ENCODE measurements at places on chromosomes 2 and 18. TPM values are rescaled to one million over a fixed set of nuclear protein-coding genes. Genes with fewer than 3 reads are reported as not detected.

The BOLL gene
- polyA plus RNA-seq: not detected

DNA sequence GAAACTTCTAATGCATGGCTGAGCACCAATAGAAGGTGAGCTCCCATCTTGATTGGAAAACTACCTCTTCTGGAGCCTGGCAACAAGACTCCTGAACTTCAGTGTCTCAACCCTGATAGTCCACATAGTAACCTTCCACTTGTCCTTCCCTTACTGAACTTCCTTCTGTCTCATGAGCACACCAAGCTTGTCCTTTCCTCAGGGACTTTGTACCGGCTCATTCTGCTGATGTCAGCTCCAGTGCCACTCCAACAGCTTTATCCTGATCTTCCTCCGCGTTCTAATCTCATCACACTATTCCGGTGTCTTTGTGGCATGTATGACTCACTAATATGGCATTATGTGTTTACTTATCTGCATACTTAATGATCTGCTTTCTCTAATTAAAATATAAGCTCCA, 862.0 kb upstream of the ID2 start:
- no peaks in the 10 kb centered on the region for H3K4me1 ChIP-seq
- DNase-seq: no peak
- H3K36me3 ChIP-seq: no peaks in the 10 kb centered on the region
- H3K27me3 ChIP-seq: no peaks in the 10 kb centered on the region
- H3K27ac ChIP-seq: no peak overlapping the region

DNA sequence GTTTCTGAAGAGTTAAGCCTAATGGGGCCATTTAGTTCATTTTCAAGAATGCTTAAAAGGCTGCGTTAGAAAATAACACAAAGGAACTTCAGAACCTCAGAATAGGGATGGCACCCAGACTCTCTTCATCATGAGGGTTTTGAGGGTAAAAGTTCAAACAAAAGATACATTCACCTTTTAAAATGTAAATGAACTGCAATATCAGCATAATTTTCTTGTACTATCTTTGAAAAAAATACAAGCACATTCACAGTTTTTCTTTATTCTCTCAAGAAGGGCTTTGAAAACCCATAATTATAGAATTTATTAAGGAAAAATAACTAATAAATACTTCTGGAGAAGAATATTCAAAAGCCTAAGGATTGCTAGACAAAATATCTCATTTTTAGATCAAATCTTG, 791.0 kb downstream of the DCC start:
- no peak overlapping the region for H3K27ac ChIP-seq
- DNase-seq: no peak
- H3K36me3 ChIP-seq: no peaks in the 10 kb centered on the region
- no peaks in the 10 kb centered on the region for H3K4me1 ChIP-seq
- no peaks in the 10 kb centered on the region for H3K27me3 ChIP-seq

- no peak overlapping the region for H3K4me3 ChIP-seq
- H3K4me1 ChIP-seq: no peaks in the 10 kb centered on the region
- H3K27ac ChIP-seq: no peak overlapping the region
- no peaks in the 10 kb centered on the region for H3K36me3 ChIP-seq
- no peak for DNase-seq
- no peaks in the 10 kb centered on the region for H3K27me3 ChIP-seq
Observed at GRCh38 chr18:51453594-51453993, 256.1 kb upstream of the MEX3C start.

DNA sequence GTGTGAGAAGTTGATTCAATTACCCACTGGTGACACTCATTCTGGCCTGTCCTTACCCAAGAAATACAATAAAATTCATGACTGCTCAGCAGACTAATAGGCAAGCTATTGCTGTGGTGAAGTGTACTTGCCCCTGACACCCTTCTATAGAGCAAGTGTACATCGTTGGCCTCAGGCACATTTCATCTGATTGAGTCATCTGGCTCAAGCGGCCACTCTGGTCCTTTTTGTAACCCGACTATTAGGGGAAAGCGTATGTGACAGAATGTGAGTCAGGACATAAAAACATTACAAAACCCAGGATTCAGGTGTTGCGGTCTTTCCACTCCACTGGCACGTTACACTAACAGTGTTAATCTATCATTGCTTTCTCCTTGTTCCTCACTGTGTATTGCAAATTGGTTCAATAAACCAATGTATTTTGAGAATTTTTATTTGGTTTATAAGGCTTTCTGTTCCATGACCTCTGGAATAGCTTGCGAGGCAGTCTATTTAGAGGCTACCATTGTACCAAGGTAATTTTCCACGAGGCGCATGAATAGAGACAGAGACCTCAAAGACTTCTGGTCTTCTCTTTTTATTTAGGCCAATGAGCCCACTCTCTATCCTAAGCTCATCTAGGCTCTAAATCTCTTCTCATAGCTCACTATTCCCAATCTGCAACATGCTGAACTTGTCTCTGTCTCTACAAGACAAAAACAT, 10.2 kb upstream of the TTC32 start:
- no peak overlapping the region for H3K27ac ChIP-seq
- no peaks in the 10 kb centered on the region for H3K4me1 ChIP-seq
- no peak overlapping the region for H3K4me3 ChIP-seq
- no peak for DNase-seq

DNA sequence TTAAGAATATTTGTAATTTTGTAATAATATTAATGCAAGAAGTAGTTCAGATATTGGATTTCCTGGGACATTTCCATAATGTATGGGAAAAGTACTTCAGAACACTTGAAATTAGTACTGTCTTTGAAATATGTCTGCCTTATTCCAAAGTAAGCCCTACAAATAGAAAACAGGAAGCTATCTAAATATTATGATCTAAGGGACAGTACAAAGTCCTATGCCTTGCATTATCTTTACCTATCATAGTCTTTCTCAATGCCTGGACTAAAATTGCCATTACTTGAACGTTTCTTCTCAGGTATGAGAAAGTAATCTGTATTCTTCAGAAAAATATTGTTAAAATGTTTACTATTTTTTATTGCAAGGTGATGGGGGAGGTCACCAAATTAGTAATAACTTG, 113.0 kb downstream of the PPP1R1C start:
- no peaks in the 10 kb centered on the region for H3K27me3 ChIP-seq
- DNase-seq: no peak
- H3K4me1 ChIP-seq: no peaks in the 10 kb centered on the region
- no peaks in the 10 kb centered on the region for H3K36me3 ChIP-seq
- no peak overlapping the region for H3K27ac ChIP-seq
- no peak overlapping the region for H3K4me3 ChIP-seq
